ENCODE measurements at places on chromosomes 2 and 18.

DNA sequence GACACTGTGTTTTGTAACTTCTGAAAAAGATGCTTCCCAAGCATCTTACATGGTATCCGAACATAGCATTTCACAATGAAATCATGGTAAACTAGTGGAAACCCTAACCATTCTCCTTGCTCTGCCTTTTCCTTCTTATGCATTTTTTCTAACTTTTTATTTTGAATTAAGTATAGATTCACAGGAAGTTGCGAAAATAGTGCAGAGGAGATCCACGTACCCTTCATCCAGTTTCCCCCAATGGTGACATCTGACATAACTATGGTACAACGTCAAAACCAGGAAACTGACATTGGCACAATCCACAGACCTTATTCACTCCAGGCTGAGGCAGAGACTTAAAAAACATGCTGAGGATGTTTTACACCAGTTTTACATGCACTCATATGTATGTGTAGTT, 38.3 kb downstream of the AAK1 start:
- DNase-seq, result no peak

- no peak for DNase-seq
Measured at GRCh38 chr2:20130821-20131645, 79.6 kb upstream of the LAPTM4A start.

DNA sequence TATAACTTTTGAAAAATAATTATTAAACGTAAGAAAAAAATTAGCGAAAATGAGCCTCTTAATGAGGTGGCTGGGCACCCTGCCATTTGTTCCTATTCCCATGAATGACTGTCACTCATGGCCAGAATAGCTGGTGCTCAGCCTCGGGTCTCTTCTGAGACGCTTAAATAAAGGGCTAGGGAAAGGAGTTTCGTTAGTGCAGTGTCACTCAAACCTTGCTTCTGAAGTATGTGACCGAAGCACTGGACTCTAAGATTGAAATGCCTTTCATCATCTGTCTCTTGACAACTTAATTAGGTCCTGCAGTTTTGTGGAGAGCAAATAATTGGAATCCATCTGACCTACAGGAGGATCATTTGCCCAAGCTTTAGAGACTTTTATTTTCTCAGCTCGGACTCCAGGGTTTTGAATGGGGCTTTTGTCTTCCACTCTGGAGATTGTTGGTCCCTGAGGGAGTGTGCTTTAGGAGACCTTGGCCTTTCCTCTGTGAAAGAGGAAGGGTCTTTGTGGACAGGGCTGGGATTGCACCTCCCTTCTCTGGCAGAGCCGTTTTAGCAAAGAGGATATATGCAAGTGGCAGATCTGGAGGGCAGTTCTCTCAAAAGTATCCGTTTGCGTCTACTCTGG, 42.3 kb upstream of the FHOD3 start:
- DNase-seq, result no peak

- no peak for DNase-seq
Measured at GRCh38 chr2:127122361-127123027, 15.5 kb upstream of the BIN1 start.

DNA sequence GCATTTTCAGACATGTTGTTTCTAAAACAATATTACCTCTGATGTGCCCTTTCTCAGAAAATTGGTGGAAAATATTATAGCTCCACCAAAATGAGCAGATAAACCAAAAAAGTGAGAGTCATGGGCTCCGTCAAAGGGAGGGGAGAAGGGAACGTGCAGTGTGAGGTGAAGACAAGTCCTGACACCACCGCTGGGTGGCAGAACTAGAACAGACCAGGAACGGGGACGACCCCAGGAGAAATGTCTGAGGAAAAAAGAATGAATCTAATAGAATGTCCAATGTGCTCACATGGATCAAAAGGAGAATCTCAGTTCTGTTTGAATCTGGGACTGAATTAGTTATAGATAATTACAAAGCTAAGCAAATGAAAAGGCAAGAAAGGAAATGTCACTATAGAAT, 22.6 kb upstream of the BCL2 start:
- peak; percentile 49 for DNase-seq

- DNase-seq, result peak; percentile 61
Measured at GRCh38 chr2:26846334-26847306, 1.3 kb upstream of the DPYSL5 start.

- no peak for DNase-seq
Measured at GRCh38 chr2:165016772-165017411, 61.6 kb upstream of the SLC38A11 start.

GRCh38 chr2:39468579-39469451, 31.7 kb upstream of the MAP4K3 start:
- no peak for DNase-seq

GRCh38 chr18:76827205-76828200, 5.1 kb downstream of the ZNF236 start:
- no peak for DNase-seq

- no peak for DNase-seq
Measured at GRCh38 chr2:59896499-59897245, 656.8 kb downstream of the BCL11A start.

DNA sequence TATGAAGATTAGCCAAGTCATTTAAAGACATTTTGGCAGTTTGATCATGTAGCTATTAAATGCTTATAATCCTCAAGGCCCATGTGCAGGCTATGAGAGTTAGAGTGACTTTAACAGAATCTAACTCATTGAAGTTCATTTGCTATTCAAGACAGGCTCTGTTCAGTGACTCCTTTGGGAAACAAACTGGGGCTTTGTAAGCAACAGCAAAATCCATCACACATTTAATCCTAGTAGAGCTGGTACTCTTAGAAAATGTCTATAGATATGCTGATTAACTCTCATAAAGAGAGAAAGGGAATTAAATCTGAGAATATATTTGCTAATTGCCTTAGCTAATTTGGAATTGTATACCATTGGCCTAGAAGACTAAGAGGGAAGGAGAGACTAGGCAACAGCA, 182.8 kb upstream of the SESTD1 start:
- DNase-seq, result no peak

GRCh38 chr2:16250886-16251285, 310.5 kb downstream of the MYCN start:
- DNase-seq, result no peak

GRCh38 chr18:79422022-79422782, 26.5 kb downstream of the NFATC1 start:
- no peak for DNase-seq

- DNase-seq, result no peak
Measured at GRCh38 chr2:105378921-105379383, 19.9 kb downstream of the FHL2 start.

DNA sequence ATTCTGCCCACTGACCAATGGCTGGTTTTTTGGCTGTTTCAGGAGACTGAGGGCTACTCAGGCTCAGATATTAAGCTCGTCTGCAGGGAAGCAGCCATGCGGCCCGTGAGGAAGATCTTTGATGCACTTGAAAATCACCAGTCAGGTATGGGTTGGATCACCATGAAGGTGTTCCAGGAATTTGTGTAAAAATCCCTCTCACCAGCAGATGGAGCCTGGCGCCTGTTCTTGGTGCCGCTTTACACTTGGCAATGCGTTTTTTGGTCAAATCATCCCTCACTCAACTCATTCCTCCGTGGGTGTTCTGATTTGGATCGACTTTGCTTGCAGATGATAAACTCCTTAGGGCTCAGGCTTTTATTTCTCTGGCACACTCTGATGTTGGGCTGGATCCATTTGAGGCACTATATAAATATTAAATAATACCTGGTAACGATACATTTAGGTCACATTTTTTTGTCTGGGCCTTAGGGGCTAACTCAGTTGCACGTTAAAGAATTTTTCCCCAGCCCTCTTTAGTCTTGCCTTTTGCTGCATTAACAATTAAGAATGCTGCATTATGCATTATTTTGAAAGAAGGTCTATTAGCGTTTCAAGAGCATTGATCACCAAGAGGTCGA, 50.0 kb downstream of the HDHD2 start:
- peak; percentile 58 for DNase-seq

GRCh38 chr2:229715895-229716507, 1.6 kb upstream of the DNER start:
- peak; percentile 16 for DNase-seq

DNA sequence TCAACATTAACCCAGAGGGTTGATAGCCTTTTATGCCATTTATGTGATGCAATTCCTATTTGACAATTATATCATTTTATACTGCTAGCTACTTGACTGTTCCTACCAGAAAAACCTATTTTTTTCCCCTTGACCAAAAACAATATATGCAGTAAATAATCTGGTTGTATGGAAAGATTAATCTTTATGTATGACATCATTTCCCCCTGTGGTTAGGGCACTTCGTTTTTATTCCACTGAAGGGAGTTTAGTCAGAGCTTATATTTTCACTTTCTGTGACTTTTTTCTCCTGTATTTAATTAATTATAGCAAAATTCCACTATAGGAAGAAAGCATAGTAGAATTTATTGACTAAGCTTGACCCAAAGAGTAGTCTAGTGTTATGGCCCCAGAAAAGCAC, 107.6 kb downstream of the HAUS1 start:
- DNase-seq, result no peak

- DNase-seq, result no peak
Measured at GRCh38 chr2:159125858-159126257, 157.4 kb downstream of the TANC1 start.

DNA sequence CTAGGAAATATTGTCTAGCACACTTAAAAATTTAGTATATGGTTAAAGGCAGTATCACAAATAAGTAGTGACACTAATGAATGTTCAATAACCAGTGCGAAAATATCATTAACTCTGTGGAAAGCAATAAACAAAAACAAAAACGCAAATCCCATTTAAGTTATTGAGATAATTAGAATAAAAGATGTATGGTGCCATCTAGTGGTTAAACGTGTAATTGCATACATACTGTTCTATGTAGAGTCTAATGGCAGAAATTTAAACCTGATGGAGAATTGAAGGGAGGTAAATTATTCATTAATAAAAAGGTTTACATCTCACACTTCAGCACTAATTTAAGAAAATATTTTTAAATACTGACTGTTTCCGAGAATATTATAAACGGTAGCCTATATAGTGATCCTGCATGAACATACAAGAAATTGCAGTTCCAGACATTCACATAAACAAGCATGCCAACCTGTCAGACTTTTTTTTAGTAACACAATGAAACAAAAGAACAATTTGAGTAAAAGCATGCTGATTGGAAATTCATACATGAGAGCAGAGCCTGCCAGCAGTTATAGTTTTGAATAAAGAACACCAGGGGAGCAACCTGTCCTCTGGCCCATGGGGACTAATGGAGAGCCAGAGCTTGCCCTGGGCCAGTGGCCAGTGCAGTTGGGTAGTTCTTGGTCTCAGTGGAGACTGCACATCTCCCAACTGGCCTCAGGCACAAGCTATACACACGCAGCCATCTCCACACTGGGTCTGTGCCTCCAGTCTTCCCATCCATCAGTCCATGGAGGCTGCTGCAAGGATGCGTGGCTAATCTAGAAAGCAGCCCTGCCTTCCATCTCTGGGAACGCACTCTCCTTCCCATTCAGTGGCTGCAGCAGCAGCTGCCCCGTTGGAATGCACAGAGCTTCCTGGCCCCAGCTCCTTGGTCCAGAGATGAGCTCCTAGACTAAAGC, 28.0 kb downstream of the GCG start:
- no peak for DNase-seq

DNA sequence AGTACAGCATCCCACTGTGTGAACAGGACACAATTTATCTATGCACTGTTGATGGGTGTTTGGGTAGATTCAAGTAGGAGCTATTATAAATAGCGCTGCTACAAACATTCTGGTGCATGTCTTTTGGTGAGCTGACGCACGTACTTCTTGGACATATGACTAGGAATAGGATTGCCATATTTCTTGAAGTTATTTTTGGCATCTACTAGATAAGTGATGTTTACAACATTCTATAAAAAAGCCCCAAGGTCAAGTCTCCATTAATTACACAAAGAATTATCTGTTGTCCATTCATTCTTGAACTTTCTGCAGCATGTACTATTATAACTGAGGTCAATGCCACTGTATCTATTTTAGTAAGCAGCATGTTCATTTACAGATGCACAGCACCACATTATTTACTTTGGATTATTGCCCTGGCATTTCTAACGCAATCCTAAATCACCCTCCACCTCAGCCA, 225.5 kb upstream of the TMEM200C start:
- DNase-seq, result no peak

- no peak for DNase-seq
Measured at GRCh38 chr2:3664118-3664517, 6.1 kb downstream of the ALLC start.

GRCh38 chr2:37767959-37768925, 96.8 kb upstream of the CDC42EP3 start:
- no peak for DNase-seq

DNA sequence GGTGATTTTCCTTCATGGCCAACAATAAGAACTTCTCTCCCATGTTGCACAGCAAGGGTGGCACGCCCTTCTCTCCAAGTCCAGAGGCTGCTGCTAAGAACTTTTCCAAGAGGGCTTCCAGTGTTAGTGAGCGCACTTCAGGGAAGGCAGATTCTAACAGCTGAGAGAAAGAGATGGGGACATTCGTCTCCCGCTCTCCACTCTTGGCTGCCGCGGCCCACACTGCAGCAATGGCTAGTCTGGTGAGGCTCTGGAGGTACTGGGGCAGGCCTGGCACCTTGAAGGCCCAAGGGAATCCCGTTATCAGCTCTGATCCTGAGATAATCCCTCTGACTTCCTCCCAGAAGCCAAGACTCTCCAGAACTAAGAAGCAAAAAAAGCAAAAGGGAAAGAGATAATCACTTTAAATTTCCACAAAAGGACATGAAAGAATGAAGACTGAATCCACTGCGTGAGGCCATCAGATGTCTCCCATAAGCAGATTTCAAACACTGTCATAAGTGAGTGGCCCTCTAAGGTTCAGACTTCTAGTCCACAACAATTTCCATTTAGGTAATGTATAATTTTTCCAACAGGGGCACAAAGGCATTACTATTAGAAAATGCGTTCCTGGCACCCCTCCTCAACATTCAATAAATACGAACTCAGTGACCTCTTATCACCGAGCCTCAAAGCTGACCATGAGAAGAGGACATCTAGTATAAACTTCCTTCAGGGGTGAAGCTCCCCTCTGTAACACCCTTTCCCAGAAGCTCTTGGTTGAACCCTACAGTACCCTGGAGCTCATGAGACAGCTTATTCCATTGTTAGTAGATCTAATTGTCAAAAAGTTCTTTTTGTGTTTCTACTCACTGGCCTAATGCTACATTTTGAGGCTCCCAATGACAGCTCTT, 66.7 kb upstream of the ZFP36L2 start:
- no peak for DNase-seq

GRCh38 chr2:82320296-82320695, 2015.7 kb upstream of the LRRTM1 start:
- DNase-seq, result no peak

All from activated CD8-positive, alpha-beta memory T cell treated with anti-CD3 and anti-CD28 coated beads, Interleukin-2, amount 50 U/mL, for 4 hours (primary cell).